ENCODE measurements at places on chromosomes 6 and 20.

GRCh38 chr6:167481307-167481926 lies 156.5 kb downstream of the TTLL2 start:
- no peak for DNase-seq
- no peaks in the 10 kb centered on the region for H3K27me3 ChIP-seq
- H3K36me3 ChIP-seq = no peaks in the 10 kb centered on the region
- H3K27ac ChIP-seq = no peak overlapping the region
- no peak overlapping the region for H3K4me3 ChIP-seq
- no peaks in the 10 kb centered on the region for H3K4me1 ChIP-seq

GRCh38 chr6:82507112-82507511 lies 143.5 kb downstream of the TPBG start:
- H3K27ac ChIP-seq = no peak overlapping the region
- H3K36me3 ChIP-seq = no peaks in the 10 kb centered on the region
- DNase-seq = no peak
- H3K27me3 ChIP-seq = no peaks in the 10 kb centered on the region

- no peak for DNase-seq
- H3K27ac ChIP-seq = no peak overlapping the region
- no peaks in the 10 kb centered on the region for H3K4me1 ChIP-seq
- no peaks in the 10 kb centered on the region for H3K36me3 ChIP-seq
Measured at GRCh38 chr20:1423625-1424106, 30.8 kb upstream of the FKBP1A start.

- H3K27ac ChIP-seq = no peak overlapping the region
- no peak overlapping the region for H3K4me3 ChIP-seq
- no peaks in the 10 kb centered on the region for H3K4me1 ChIP-seq
Measured at GRCh38 chr6:105536961-105537360, 134.1 kb upstream of the PREP start.

- H3K27me3 ChIP-seq = no peaks in the 10 kb centered on the region
- no peak overlapping the region for H3K4me3 ChIP-seq
- peaks cover 2% of the 10 kb centered on the region for H3K4me1 ChIP-seq
- no peak for DNase-seq
- no peaks in the 10 kb centered on the region for H3K36me3 ChIP-seq
Measured at GRCh38 chr6:26570027-26570809, 26.5 kb upstream of the ABT1 start.

GRCh38 chr20:47524015-47524784 lies 22.5 kb downstream of the NCOA3 start:
- no peaks in the 10 kb centered on the region for H3K36me3 ChIP-seq
- peaks cover 4% of the 10 kb centered on the region for H3K4me1 ChIP-seq
- H3K27me3 ChIP-seq = no peaks in the 10 kb centered on the region

DNA sequence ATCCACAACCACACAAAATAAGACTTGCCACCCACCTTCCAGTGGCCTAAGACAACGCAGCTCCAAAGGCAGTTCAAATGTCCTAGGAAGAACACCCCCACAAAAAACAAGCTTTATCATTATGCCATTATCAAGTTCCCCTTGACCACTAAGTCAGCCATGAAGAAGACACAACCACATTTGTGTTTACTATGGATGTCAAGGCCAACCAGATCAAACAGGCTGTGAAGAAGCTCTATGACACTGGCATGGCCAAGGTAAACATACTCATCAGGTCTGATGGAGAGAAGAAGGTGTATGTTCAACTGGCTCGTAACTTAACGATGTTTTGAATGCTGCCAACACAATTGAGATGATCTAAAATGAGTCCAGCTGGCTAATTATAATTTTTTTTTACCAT lies 26.1 kb downstream of the SEC63 start:
- no peak for DNase-seq
- H3K4me1 ChIP-seq = no peaks in the 10 kb centered on the region
- H3K27me3 ChIP-seq = no peaks in the 10 kb centered on the region
- H3K4me3 ChIP-seq = no peak overlapping the region

- DNase-seq = no peak
- no peaks in the 10 kb centered on the region for H3K4me1 ChIP-seq
- no peaks in the 10 kb centered on the region for H3K27me3 ChIP-seq
- no peak overlapping the region for H3K27ac ChIP-seq
Measured at GRCh38 chr6:164303102-164303964, 888.8 kb downstream of the QKI start.

DNA sequence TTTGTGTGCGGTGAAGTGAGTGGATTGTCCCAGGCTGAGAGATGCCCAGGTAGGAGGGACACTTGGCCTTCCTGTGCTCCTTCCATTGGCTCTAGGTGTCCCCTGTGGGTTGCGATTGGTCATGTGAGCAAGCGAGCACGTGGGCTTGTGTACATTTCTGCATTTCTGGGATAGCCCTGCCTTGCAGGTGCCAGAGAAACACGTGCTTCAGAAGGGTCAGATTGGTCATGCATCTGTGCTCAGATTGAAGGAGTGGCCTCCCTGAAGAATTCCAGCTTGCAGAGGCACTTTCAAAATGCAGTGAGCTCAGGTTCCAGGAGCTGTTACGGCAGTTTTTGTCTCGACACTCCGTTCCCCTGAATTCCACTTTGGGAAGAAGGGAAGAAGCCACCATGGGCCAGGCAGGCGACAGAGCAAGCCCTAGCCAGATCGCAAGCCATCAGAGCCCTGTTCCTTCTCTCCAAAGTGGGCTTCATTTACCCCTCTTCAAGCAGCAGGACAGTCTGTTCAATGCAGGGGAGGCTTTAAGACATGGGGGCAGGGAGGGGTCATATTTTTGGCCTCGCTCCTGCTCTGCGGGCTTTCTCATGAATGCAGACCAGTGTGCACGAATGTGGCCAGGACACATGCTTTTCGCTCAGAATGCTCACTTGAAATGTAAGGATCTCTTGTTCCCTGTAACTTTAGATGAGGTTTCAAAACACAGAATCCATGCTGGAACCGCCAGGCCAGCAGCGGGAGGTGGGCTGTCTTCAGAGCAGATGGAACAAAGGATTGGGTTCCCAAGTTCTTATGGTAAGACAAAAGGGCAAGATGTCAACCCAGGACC lies 78.6 kb upstream of the AKAP12 start:
- no peak overlapping the region for H3K27ac ChIP-seq
- H3K4me3 ChIP-seq = no peak overlapping the region
- H3K36me3 ChIP-seq = no peaks in the 10 kb centered on the region
- H3K4me1 ChIP-seq = no peaks in the 10 kb centered on the region

DNA sequence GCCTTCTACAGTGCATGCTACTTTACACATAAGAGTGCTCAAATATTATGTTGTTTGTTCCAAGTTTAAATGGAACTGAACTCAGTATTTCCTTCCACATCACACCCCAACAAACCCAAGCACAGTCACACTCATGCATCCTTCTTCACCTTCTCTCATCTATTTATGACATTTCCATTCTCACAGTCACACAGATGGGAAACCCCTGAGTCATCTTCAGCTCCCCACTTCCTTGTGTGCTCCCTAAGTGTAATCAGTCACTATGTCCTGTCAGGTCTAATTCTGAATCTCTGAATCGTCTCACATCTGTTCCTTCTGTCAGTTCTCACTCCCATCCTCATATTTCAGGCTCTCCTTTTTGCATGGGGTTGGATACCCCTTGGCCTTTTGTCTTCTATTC lies 96.0 kb downstream of the RIMS1 start:
- no peak overlapping the region for H3K27ac ChIP-seq
- no peak overlapping the region for H3K4me3 ChIP-seq
- no peaks in the 10 kb centered on the region for H3K4me1 ChIP-seq
- H3K27me3 ChIP-seq = no peaks in the 10 kb centered on the region
- DNase-seq = no peak

GRCh38 chr6:13116155-13116554 lies 212.2 kb downstream of the TBC1D7 start:
- no peak overlapping the region for H3K4me3 ChIP-seq
- H3K27me3 ChIP-seq = no peaks in the 10 kb centered on the region
- H3K4me1 ChIP-seq = peaks cover 10% of the 10 kb centered on the region
- no peak for DNase-seq

GRCh38 chr20:15399781-15400180 lies 1062.4 kb upstream of the FLRT3 start:
- H3K4me1 ChIP-seq = no peaks in the 10 kb centered on the region
- H3K36me3 ChIP-seq = no peaks in the 10 kb centered on the region
- H3K27ac ChIP-seq = no peak overlapping the region
- no peak overlapping the region for H3K4me3 ChIP-seq

DNA sequence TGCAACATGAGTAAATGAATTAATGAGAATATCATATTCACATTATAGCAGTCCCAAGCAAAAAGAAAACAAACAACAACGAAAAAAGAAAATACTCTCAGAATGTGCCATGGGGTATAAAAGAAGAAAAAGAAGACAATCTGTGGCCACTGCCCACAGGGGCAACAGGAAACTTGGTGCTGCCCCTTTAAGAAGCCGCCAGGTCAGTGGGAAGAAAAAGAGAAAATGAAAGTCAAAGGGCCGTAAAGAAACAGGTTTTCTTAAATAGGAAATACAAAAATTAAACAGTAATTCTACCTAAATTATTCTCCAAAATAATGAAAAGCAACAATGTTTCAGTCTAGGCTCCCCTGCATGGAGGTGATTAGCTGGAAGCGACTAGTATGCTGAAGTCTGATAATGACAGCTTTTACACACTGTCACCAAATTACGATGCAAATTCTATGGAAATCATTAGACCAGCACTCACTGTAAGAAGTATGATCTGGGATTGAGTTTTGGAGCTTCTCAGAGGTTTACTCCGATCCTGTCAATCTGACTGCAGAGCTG lies 23.6 kb downstream of the GMDS start:
- no peak for DNase-seq
- peak overlapping the region; percentile 28 for H3K4me3 ChIP-seq
- no peak overlapping the region for H3K27ac ChIP-seq
- no peaks in the 10 kb centered on the region for H3K36me3 ChIP-seq

GRCh38 chr6:8193541-8193940 lies 91.2 kb upstream of the EEF1E1 start:
- H3K36me3 ChIP-seq = no peaks in the 10 kb centered on the region
- H3K4me3 ChIP-seq = no peak overlapping the region
- no peaks in the 10 kb centered on the region for H3K4me1 ChIP-seq
- H3K27ac ChIP-seq = no peak overlapping the region

DNA sequence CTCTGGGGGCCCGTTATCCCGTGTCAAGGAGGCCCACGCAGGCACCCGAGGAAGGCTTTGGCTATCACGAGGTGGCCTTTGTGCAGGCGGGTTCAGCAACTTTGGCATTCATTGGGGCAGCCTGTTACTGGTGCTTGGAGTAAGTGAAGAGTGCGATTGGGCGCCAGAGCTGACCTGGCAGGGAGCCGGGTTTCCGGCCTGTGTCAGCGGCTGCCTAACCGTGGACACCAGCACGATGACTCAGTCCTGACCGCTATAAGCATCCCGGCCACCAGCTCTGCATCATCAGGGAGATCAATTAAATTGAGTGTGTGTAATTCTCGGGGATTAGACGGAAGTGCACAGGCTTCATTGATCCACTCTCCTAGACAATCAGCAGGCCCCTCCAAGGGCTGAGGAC lies 45.9 kb downstream of the CDH4 start:
- no peak for DNase-seq
- no peak overlapping the region for H3K27ac ChIP-seq
- no peaks in the 10 kb centered on the region for H3K4me1 ChIP-seq
- H3K36me3 ChIP-seq = no peaks in the 10 kb centered on the region

GRCh38 chr20:63500151-63500901 lies 1.4 kb upstream of the EEF1A2 start:
- H3K4me1 ChIP-seq = no peaks in the 10 kb centered on the region
- H3K27me3 ChIP-seq = no peaks in the 10 kb centered on the region
- no peak for DNase-seq
- no peak overlapping the region for H3K4me3 ChIP-seq

GRCh38 chr6:150293423-150294173 lies 75.2 kb upstream of the IYD start:
- no peak for DNase-seq
- no peaks in the 10 kb centered on the region for H3K4me1 ChIP-seq
- no peaks in the 10 kb centered on the region for H3K27me3 ChIP-seq
- no peaks in the 10 kb centered on the region for H3K36me3 ChIP-seq

DNA sequence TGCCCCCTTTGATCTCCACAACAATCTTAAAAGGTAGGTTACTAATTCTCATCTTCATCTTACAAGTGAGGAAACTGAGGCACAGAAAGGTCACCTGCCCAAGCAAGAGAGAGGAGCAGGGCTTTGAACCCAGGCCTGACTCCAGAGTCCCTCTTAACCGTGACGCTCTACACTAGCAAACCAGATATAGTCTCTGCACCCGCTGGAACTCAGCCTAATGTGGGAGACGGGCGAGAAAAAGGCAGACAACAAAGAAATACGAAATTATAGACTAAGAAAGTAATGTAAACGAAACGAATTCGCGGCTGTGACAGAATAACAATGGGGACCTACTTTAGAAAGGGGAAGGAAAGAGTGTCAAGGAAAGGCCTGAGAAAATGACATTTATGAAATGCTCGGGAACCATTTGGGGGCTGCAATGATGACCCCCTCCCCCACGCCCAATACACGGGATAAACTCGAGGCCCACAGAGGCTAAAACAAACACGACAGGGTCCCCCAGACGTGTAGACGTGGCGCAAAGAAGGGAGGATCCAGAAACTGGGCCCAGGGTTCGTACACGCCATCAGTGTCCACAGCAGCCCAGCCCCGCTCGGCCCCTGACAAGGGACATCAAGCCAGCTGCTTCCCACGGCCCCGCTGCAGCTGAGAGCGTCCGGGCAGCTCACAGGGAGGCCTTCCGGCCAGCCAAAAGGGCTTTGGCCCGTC lies 637 bp downstream of the TRPC4AP start:
- H3K36me3 ChIP-seq = no peaks in the 10 kb centered on the region
- H3K27ac ChIP-seq = no peak overlapping the region
- DNase-seq = no peak
- peak overlapping the region; percentile 97 for H3K4me3 ChIP-seq
- H3K27me3 ChIP-seq = no peaks in the 10 kb centered on the region

DNA sequence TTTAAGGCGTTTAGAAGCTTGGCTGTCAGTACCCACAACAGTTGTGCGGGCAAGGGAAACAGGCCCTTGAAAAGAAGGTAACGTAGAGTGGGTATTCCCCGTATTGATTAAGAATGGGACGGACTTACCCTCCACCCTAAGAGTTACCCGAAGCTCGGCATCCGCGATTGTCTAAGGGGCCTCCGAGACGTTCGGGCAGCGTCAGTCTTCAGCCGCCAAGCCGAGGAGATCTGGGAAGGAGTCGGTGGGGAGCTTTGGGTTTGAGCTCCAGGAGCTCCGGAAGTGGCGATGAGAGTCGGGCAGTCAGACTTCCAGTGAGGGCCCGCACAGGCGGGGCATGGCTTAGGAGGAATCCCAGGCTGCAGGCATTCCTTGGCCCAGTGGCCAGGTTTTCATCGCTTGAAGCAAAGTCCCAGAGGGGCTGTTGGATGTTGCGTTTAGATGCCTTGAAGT lies 748.2 kb upstream of the ADGRB3 start:
- DNase-seq = no peak
- no peak overlapping the region for H3K4me3 ChIP-seq
- no peak overlapping the region for H3K27ac ChIP-seq
- no peaks in the 10 kb centered on the region for H3K36me3 ChIP-seq
- H3K4me1 ChIP-seq = no peaks in the 10 kb centered on the region
- no peaks in the 10 kb centered on the region for H3K27me3 ChIP-seq

GRCh38 chr6:154448448-154449096 lies 61.9 kb downstream of the CNKSR3 start:
- peak; percentile 55 for DNase-seq
- H3K27ac ChIP-seq = peak overlapping the region; percentile 59
- no peaks in the 10 kb centered on the region for H3K36me3 ChIP-seq

GRCh38 chr20:63005862-63006539 lies 763 bp downstream of the BHLHE23 start:
- no peak overlapping the region for H3K27ac ChIP-seq
- H3K4me1 ChIP-seq = no peaks in the 10 kb centered on the region
- H3K4me3 ChIP-seq = no peak overlapping the region
- DNase-seq = no peak
- no peaks in the 10 kb centered on the region for H3K27me3 ChIP-seq

GRCh38 chr6:26198722-26199056 lies 111.5 kb downstream of the HFE start:
- peak overlapping the region; percentile 53 for H3K27ac ChIP-seq
- H3K27me3 ChIP-seq = no peaks in the 10 kb centered on the region
- no peaks in the 10 kb centered on the region for H3K36me3 ChIP-seq
- H3K4me3 ChIP-seq = peak overlapping the region; percentile 85

All from aorta (tissue), 5 donors.